NCI-H1436 (cell line): ENCODE measurements at places on chromosomes 11 and 22.
A peak's percentile ranks its signal among the peaks of the same experiment; 100 is the strongest.

GRCh38 chr11:8312986-8313385 is 49.3 kb upstream of the LMO1 start:
- DNase-seq, result no peak

GRCh38 chr11:47731475-47731874 is 16.3 kb upstream of the AGBL2 start:
- no peak for DNase-seq

GRCh38 chr11:10584071-10584501 is 15.6 kb upstream of the LYVE1 start:
- no peak for DNase-seq

DNA sequence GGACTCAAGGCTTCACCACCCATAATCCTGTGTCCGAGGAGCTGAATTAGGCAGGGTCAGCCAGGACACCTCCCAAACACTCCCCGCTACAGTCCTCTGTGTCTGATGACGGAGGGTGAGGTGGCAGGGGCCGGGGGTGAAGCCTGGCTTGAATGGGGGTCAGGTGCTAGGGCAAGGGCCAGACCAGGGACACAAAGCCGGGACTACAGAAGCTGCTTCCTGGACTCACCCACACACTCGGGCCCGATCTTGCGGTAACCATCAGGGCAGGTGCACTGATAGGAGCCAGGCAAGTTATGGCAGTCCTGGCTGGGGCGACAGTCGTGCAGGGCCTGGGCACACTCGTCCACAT is 2.3 kb downstream of the EFEMP2 start:
- DNase-seq, result no peak

- DNase-seq, result no peak
Measured at GRCh38 chr11:77149716-77150392, 21.8 kb downstream of the MYO7A start.

DNA sequence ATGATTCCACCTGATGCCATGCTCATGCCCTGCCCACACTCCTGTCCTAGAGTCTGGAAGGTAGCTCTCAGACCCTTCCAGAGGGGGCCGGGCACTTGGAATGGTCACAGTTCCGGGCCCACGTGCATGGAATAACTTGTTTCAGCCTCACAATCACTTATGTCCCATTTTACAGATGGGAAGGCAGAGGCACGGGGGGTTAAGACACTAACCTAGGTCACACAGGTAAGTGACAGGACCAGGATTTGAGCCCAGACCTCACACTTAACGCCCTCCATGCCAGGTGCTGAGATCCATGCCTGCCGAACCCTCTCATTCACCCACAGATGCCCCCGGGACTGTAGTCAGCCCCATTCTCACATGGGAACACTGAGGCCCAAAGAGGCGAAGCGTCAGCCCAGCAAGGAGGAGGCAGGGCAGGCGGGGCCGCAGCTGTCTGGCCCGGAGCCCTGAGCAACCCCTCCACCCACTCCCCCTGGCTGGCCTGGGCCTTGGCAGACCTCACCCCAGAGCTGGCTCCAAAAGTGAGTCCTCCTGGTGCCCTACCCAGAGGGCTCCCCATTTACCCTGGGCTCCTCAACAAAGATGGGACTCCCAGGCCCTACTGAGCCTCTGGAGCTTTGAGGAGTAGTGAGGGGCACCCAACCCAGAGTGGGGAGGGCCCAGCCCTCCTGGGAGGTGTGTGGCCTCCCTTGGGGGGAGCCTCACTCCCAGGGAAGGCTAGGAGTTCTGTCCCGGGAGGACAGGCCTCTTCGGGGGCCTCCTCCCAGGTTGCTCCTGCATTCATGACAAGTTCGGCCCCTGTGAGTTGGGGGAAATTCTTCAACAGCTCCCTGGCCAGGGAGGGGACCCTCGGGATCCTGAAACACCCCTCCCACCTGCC is 2.4 kb upstream of the ALDH3B1 start:
- no peak for DNase-seq

DNA sequence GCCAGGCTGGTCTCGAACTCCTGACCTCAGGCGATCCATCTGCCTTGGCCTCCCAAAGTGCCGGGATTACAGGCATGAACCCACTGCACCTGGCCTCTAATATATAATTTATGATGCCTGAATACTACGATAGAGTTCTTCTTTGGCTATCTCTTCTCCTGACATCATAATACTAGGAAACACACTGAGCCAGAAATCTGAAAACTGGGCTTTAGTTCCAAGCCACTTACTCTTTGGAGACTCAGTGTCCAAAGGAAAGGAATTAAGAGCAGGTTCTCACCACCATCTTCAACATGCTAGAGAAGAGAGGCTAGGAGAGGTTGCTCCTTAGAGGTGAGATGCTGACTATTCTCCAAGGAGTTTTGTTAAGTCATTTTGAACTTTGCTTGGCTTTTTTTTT is 52.4 kb downstream of the UBASH3B start:
- no peak for DNase-seq

DNA sequence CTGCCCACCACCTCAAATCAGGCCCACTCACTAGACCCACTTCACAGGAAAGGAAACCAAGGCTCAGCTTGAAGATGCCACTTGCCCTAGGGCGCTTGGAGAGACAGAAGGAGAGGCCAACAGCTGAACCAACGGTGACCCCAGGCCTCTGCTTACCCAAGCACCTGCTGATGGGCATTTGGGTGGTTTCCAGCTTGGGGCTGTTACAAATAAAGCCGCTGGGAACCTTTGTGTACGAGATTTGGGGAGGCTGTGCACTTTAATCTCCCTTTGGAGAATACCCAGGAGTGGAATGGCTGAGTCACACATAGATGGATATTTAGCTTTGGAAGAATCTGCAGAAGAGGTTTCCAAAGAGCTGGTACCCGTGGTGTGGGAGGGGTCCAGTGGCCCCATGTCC is 50.9 kb upstream of the LINC01488 start:
- no peak for DNase-seq

DNA sequence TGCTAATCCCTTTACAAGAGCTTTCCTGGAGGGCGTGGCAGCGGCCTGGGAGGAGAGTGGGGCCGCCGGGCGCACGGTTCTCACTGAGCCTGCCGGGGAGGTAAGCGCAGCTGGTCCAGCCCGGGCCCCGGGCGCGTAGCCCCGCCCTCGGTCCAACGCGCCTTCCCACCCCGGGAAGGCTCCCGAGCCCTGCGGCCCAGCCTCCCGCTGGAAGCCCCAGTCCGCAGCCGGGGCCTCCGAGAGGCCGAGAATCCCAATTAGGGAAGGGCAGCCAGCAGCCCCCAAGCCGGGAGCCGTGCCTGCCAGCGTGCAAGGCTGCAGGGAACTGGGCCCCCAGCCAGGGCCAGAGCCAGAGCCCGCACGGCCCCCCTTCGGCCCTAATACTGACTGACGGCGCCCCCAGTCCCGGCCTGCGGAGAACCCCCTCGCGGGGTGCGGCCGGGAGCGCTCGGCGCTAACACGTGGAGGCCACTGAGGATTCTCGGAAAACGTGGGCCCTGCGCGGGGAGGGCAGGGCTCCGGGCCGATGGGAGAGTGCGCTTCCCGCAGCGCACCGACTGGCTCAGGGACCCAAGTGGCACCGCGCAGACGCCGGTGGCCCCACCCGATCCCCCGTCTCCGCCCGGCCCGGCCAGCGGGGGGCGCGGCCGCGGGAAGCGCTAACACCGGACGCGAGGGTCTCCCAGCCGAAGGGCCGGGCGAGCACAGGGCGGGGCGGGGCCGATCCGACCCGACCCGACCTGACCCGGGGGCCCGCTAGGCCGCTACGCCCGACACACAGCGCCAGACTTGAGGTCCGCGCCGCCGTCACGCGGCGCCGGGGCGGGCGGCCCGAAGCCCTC is 5.7 kb downstream of the ZFTA start:
- DNase-seq, result no peak

GRCh38 chr22:29061773-29062172 is at the start of gene C22orf31:
Gene C22orf31 (minus strand): TSS chr22:29061831. CDS start chr22:29061792, 39 bp downstream.
- no peak for DNase-seq

DNA sequence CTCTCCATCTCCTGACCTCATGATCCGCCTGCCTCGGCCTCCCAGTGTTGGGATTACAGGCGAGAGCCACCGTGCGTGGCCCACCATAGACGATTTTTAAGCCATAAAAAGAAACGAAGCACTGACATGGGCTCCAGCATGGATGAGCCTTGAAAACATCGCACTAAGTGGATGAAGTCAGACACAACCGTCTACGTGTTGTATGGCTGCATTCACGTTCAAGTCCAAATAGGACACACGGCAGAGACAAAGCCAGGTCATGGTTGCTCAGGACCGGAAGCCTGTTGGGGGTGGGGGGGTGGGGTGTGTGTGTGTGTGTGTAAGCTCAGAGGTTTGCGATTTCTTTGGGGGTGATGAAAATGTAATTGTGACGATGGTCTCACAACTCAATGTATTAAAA is 10.0 kb downstream of the RRP7A start:
- DNase-seq, result no peak

DNA sequence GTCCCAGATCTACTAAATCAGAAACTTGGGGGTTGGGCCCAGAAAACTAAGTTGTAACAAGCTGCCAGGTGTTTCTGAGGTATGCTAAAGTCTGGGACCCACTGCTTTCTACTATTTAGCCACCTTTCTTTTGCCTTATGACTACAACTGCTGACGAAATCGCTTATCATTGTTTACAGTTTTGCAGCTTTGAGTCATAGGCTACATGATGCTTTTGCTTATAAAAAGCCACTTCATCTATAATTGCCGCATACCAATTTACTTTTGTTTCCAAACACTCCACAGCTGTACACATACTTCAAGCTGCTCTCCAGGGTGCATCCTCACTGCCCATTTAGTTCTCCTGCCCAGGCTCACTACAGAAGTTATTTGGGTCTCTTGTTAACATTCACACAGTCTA is 144.7 kb downstream of the ENTHD1 start:
- peak; percentile 55 for DNase-seq

- no peak for DNase-seq
Measured at GRCh38 chr11:3122775-3123201, 42.3 kb downstream of the OSBPL5 start.

- DNase-seq, result peak; percentile 18
Measured at GRCh38 chr11:127345819-127346459, 345.4 kb upstream of the KIRREL3 start.

- DNase-seq, result no peak
Measured at GRCh38 chr11:130404727-130405126, 23.7 kb downstream of the ADAMTS8 start.

GRCh38 chr11:94924612-94925011 is 48.7 kb downstream of the CWC15 start:
- DNase-seq, result no peak

GRCh38 chr11:69912161-69912910 is 93.1 kb upstream of the FGF3 start:
- no peak for DNase-seq

- DNase-seq, result no peak
Measured at GRCh38 chr11:92376146-92376599, 151.6 kb downstream of the FAT3 start.

- DNase-seq, result no peak
Measured at GRCh38 chr11:27722953-27723344, 22.7 kb upstream of the BDNF start.

DNA sequence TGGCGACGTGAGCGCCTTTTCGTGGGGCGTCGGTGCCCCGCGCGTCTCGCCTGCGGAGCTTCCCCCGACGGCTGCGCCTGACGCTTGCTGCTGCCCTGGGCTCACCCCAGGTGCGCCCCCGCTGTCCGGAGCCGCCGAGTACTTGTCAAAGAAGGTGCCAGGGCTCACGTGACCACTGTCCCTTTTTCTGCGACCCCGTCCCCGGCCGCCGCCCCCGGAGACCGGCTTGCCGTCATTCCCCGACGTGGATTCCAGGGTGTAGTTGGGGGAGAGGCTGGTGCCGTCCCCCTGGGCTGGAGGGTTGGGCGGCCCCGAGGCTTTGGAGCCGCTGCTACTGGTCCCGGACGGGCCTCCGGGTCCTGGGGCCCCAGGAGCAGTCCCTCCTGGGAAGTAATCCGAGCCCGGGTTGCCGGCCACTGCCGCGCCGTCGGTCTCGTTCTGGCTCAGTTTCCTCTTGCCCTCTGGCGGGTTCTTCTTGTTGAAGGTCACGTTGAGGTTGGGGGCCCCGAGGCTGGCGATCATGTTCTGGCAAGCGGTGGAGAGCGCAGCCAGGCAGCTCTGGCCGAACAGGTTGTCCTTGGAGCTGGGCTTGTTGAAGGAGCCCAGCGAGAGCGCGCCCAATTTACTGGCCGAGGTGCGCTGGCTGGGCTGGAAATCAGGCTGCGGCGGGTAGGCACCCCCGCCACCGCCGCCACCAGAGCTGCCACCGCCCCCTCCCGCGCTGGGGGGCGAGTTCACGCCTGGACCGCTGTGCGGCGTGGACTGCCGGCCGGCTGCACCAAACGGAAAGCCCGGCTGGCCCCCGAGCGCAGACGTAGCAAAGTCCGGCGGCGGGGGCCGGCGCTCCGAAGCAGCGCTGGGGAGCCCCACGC is 3.8 kb downstream of the MN1 start:
- no peak for DNase-seq

- no peak for DNase-seq
Measured at GRCh38 chr11:86269645-86270044, 25.1 kb downstream of the EED start.

GRCh38 chr22:45218976-45219375 is 21.7 kb downstream of the KIAA0930 start:
- no peak for DNase-seq

GRCh38 chr11:128901653-128902514 is 10.7 kb downstream of the KCNJ5 start:
- DNase-seq, result no peak

DNA sequence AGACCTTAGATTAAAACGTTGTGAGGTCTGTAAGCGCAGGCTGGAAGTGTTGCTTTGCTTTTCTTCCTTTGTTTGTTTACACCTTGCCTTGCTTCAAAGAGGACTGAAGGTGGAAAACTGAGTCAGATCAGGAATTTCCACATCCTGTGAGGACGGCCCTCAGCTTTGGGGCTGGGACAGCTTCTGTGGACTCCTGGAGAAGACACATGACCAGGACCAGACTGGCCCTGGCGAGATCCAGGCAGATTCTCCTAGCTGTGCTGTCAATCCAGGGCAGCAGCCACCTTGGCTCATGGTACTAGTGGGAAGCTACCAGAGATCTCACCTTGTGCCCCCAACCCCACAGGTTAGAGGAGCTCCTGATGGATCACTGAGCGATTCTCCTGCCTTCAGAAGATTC is 1461.9 kb downstream of the TBC1D22A start:
- no peak for DNase-seq

DNA sequence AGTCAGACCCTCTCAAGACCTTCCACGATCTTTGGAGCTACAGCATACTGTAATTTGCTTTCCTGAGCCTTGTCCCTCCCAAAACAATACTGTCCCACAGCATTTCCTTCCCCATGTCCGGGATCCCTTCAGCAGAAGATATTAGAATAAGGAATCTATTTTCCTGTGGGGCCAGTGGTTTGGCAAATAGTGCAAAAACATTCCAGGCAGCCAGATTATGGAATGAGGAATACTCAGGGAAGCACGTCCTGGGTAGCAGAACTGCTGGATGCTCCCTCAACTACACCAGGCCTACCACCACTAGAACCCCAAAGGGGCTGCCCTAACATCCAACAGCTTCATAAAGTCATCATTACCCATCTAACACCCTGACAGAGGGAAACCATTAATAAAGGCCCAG is 61.5 kb downstream of the AAMDC start:
- DNase-seq, result no peak
